Vagina (tissue), 2 donors: ENCODE measurements at places on chromosomes 1 and 21.

- DNase-seq, result no peak
Observed at GRCh38 chr21:39066829-39067780, 116.1 kb downstream of the PSMG1 start.

DNA sequence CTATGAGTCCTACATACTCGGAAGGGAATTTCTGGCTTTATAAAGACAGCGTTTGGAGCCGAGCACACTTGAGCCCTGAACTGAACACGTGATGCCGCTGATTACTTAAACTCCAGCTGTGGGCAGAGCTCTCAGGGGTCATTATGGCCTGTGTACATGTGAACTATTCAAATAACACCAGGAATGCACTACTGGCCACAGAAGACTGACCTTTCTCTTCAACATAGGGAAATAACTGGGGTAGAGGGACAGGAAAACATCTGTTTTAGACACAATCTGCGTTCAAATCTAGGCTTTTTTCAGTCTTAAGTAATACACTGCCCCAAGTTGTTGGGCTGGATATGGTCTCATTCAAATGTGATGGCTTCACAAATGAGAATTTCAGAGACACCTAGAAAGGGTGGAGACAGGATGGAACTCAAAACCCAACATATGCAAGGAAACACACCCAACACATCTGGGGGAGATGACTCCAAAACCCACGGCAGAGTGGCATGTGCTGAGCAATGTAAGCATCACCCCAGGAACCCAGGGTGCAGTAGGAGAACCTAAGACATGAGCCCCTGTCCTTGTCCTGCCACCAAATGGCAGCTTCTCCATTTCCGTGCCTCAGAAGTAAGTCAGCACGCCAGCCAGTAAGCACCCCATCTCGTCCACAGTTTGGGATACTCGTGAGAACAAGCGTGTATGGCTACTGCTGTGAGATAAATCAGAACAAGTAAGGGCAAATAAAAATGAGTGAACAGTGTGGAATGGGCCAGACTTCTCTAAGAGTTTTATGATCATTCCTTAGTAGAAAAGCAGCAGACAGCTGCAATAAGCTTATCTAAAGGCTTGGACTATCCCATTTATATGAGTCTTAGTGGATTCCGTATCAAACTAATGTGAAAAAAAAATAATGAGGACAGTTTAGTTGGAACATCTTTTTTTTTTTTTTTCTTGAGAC, 24.9 kb downstream of the NID1 start:
- DNase-seq, result no peak

DNA sequence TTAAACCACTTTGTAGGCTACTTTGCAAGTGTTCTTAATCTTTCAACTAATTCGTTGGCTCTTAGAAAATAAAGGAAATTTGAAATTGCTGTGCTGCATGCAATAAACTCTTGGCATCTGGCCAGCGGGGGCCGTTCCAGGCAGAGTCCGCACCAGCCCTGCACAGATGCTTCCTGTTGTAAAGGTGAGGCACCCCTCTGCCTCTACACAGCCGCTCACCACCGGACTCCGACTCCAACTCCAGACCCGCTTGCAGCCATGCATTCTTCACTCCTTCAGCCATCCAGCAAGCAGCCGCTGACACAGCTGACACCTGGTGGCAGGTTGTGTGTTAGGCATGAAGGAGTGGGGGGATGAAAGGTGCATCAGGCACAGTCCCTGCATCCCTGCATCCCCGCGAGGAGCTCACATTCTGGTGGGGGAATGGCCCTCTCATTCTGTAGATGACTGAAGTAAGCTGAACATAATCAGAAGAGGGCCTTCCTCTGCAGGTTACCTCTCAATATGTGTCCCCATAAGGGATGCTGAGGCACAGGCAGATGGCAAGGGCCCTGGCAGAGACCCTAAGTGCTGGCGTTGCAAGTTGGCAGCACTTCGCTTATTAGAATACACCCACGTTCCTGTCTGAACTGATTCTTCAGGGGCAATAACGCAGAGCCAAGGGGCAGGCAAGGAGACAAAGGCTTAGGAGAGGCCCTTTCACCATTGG, 56.8 kb downstream of the GLIS1 start:
- DNase-seq, result no peak

GRCh38 chr1:17218939-17219338, 14.0 kb downstream of the PADI1 start:
- DNase-seq, result no peak

GRCh38 chr1:67393240-67393639, 37.0 kb downstream of the SERBP1 start:
- DNase-seq, result no peak

GRCh38 chr21:32520875-32521735, 64.2 kb downstream of the TCP10L start:
- DNase-seq, result no peak

- DNase-seq, result no peak
Observed at GRCh38 chr1:13801655-13802486, 101.9 kb downstream of the PRDM2 start.

GRCh38 chr21:42227909-42228708, 9.2 kb downstream of the ABCG1 start:
- DNase-seq, result no peak

GRCh38 chr21:31629972-31630711, 29.4 kb upstream of the SOD1 start:
- DNase-seq, result no peak

- DNase-seq, result no peak
Observed at GRCh38 chr1:41285818-41286217, 43.7 kb upstream of the SCMH1 start.

DNA sequence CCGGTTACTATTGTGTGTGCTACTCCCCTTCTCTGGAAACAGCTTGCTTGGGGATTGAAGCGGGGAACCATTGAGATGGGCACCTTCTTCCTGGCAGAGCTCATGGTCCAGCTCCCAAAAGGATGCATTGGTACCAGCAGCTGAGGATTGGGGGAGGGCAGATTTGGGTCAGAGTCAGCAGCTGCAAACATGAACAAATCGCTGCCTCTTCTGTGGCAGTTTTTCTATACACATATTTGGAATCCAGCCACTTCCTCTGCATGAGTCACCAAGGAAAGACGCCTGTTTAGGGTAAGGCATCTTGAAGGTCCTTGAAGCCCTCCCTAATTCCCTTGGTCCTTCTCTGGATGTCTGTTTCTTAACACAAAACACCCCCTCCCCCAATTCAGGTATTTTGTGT, 104.7 kb downstream of the DAB1 start:
- DNase-seq, result no peak

GRCh38 chr1:37131281-37131680, 97.0 kb upstream of the GRIK3 start:
- DNase-seq, result no peak

- DNase-seq, result no peak
Observed at GRCh38 chr1:215215846-215216245, 133.3 kb downstream of the KCNK2 start.

GRCh38 chr21:17607684-17608083, 5.0 kb downstream of the BTG3 start:
- DNase-seq, result no peak

- no peak for DNase-seq
Observed at GRCh38 chr1:15961492-15961891, 14.4 kb downstream of the ZBTB17 start.

- DNase-seq, result no peak
Observed at GRCh38 chr1:110454328-110454727, 3.4 kb downstream of the PROK1 start.

DNA sequence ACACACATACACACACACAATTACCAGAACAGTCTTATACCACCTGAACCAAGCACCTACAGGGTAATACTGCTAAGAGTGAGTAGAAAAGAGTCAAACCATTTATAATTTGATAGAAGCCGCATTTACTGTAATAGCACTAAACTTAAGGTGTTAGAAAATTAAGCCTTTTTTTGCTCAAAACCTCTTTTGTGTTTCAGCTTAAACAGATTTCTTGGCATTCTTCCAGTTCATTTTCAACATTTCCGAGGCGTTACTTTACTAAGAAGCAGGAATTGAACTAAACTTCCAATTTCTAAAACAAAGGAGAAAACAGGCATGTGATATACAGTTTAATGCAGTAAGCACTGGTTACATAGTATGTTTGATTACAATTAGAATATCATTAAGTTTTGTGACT, 387.2 kb downstream of the NCAM2 start:
- DNase-seq, result no peak

GRCh38 chr1:104195395-104195794, 445.7 kb downstream of the AMY1C start:
- no peak for DNase-seq

- no peak for DNase-seq
Observed at GRCh38 chr1:165595246-165595938, 35.6 kb upstream of the MGST3 start.

GRCh38 chr1:168121401-168122011, 15.2 kb downstream of the GPR161 start:
- DNase-seq, result peak; percentile 94

- no peak for DNase-seq
Observed at GRCh38 chr1:89999208-89999607, 4.3 kb downstream of the ZNF326 start.

DNA sequence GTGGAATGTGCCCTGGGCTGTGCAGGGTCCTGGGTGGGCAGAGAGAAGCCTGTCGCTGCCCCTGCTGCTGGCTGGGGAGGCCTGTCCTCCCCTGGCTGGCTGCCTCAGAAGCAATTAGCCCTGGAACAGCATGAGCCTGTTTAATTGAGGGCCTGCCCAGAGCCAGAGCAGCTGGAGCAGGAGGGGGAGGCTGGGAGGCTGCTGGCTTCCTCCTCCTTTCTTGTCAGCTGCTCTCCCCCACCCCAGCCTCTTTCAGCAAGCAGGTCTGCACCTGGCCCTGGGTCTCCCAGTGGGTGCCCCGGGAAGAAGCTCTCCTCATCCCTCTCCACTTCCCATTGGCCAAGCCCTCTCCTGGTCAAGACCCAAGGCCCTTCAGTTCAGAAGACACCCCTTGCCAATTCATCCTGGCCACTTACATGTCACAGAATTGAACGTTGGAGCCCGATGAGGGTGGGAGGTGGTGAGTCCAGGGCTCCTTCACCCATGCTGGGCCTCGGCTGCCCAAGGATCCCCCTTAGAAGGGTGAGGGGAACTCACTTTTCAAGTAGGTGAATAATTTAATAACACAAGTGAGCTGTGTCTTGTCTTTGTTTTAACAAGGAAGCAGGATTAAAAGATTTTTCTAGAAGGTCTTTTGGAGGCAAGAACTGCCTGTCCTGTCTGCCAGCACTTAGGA, 13.2 kb downstream of the AMPD2 start:
- peak; percentile 92 for DNase-seq

DNA sequence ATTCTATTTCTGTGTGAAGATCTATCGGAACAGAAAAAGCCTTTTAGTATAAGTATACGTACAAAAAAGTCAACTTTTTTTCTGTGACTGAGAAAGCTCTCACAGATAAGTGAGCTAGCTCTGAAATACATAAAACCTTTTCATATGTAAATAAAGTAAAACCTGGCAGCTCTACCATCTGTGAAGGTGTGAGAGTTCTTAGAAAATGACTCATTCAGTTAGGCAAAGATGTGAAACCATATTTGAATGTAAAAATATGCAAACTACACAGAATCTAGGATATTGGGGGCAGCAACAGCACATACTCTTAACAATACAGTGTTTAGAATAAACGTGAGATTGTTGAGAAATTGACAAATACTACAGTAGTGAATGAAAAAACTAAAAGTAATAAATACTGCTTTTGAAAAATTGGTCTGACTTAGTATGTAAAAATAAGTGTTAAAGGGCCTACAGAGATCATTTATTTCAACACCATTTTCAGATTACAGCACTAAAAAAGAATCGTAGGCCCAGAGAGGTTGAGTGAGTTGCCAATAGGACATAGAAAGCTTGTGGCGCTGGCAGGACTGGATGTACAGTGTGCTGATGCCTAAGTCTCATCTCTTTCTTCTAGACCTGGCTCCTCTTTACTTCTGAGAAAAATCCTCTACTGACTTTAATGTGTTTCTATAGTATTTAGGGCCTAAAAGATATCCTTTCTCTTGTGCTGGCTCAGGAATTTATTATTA, 19.8 kb downstream of the ATP6V1G3 start:
- no peak for DNase-seq

DNA sequence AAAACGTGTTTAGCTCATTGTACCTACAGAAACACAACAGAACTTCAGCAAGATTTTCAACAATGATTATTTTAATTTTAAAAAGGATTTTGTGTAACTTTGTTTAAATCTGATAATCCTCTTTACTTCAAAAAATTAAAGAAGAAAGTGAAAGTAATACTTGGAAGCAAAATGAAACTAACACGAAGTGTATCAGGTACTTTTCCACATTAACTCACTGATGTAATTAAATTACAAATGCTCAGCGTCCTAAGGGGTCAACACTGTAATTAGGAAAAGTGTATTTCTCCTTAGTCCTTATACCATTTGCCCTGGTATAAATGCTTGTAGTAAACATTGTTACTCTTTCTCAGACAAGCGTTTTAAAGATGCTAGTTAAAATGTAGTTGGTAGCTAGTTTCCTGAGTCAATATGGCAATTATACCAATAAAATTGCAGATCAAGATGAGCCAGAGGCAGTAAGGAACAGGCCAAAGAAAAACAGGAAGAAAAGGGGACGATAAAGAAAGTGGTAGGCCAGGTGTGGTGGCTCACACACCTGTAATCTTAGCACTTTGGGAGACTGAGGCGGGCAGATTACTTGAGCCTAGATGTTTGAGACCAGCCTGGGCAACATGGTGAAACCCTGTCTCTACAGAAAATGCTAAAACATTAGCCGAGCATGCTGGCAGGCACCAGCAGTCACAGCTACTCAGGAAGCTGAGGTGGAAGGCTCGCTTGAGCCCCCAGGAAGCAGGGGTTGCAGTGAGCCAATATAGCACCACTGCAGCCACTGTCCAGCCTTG, 553.0 kb downstream of the SMYD3 start:
- DNase-seq, result no peak

- DNase-seq, result no peak
Observed at GRCh38 chr1:20185834-20186782, at the start of the genes PLA2G2C and UBXN10. TSS of gene PLA2G2C (minus strand) at chr1:20186518. CDS start at chr1:20177363, 9,155 bp downstream. TSS of gene UBXN10 (plus strand) at chr1:20186096. CDS start at chr1:20190562, 4,466 bp downstream.

DNA sequence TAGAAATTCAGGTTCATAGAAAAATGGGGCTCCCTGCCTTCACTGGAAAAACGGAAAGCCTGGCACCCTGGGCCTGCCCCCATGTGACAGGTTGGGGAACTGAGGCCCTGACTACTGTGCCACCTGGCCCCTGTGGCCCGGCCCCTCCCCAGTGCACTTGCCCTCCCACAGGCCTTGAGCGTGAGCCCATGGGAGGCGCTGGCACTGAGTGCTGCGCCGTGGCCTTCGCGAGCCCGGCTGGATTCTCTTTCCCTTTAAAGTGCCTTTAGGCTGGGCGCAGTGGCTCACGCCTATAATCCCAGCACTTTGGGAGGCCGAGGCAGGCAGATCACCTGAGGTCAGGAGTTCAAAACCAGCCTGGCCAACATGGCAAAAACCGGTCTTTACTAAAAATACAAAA, 45.7 kb downstream of the SLC37A1 start:
- DNase-seq, result no peak

GRCh38 chr1:3017440-3018050, 3.7 kb upstream of the ACTRT2 start:
- no peak for DNase-seq

DNA sequence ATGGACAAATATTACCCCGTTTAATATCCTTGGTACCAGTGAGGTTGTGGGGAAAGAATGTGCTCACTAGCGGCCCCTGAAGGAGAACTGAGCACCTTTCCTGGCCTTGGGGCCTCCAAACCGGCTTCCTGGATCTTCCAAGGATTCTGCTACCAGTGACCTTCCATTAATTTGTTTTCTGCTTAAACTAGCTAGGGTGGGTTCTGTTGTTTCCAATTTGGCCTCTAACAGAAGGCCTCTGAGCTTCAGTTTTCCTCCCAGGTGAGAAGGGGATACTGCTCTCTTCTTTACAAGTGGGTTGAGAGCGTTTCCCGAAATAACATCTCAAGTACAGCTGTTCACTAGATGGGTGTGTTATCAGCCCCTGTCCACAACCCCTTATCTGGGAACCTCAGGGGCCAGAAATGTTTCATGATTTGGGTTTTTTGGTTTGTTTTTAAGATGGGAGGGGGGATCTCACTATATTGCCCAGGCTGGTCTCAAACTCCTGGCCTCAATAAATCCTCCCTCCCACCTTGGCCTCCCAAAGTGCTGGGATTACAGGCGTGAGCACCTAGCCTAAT, 16.9 kb upstream of the IFNGR2 start:
- no peak for DNase-seq
